ENCODE measurements at places on chromosomes 1 and 21.
A peak's percentile ranks its signal among the peaks of the same experiment; 100 is the strongest.

DNA sequence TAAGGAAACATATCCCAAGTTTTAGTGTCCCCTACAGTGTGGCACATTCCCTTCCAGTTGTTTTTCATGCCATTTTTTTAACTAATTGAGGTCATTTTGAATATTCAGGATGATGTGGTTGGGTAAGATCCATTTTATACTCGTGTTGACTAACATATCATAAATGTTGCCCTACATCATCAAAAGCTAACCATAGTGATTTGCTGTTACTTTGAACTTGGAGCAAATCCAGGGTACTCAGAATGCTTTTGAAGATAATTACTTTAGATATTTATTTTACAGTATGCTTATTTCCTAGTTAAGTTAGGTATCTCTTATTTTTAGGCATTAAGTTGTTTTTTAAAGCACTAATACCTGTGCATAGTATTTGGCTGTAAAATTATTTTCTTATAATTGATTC, 57.8 kb downstream of the DYRK1A start:
- DNase-seq, result no peak

DNA sequence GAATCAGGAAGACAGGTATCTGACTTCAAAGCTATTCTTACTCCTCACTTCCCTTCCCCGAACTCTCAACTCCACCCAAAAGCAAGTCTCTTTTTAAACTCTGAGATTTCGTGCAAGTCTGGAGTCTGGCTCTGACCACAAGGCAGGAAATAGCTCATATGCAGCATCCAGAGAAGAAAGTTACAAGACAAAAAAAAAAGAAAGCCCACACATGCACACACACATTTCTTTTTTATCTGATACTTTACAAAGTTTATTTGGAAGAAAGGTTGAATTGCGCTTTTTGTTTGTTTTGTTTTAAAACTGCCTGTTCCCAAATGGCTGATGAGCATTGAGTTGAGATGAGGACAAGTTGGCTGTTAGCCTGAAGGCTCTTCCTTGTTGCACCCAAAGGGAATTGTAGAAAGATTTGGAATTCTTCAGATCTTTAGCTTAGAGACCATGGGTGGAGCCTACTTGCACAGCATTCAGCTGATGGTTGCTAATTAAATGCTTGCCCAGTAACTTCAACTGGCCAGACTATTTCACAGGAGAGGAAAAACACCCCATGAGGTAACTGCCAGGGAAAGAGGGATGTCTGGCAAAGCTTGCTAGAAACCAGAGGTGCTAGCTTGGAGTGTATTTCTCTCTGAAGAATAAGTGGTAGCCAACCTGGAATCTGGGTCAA, 490.3 kb downstream of the TTLL7 start:
- DNase-seq, result no peak

DNA sequence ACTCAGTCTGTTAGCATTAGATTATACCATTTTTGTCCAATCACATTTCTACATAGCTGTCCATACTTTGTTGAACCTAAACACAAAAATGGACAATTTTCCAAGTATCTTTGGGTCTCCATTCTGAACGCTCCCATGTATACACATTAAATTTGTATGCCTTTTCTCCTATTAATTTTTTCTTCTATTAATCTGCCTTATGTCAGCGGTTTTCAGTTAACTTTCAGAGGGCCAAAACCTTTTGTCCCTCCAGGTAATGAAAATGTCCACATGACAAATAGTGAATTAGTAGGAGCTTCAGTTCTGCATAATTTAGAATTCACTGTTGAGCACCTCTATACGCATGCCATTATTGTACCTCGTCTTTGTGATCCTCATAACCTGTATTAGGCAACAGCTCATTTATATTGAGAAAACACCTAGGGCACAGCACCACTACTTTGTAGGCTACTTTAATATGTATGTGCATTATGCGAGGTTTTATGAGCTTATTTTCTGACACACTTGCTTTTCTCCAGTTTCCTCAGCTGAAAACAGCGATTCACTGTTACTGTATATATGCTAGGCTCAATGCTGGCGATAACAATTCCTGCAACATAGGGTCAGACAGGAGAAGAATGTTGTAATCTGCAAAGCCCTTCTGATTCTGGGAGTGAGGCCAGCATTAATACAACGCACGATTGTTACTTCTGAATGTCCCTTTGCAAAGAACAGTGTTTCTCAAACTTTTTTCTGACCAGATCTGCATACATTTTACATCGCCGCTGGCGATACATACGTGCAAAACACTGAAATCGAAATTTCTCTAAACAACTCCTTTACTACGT, 1.1 kb upstream of the ABCD3 start:
- no peak for DNase-seq

DNA sequence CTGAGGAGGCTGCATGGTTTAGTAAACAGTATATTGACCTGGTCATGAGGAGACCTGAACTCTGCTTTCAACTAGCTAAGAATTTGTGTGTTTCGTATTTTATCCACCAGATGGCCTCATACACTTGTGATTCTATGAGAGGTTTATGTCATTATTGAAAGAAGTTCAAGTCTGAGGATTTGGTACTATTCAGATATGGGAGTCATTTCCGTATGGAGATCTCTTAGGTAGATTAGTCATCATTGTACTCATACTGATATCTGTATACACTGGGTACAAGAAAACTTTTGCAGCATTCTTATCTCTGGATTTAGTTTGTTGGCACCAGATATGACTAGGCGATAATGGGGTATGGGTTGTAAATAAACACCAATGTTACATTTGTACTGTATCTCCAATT, 26.6 kb downstream of the ATF6 start:
- DNase-seq, result peak; percentile 1

DNA sequence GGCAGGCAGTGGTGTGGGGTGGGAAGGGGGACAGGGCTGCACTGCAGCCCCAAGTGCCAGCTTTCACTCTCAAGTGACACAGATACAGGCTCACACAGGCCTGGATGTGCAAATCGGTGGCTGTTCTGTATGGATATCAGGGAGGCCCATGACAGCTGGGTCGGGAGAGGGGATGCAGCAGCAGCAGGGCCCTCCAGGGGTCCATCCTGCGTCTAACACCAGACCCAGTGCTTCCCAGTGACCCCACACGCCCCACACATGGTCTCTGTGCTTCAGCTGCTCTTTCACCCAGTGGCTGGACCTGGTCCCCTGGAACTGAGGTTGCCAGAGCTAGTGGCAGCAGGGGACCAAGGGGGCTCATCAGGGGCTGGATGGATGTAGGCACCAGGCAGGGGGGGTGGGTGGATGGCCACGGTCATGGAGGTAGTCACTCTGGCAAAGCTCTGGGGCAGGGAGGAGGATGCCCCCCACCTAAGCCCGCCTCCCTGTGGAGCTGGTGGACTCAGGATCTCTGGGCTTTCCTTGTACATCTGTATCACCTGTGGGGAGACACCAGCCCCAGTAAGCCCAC, 13.9 kb downstream of the BTBD19 start:
- DNase-seq, result no peak

DNA sequence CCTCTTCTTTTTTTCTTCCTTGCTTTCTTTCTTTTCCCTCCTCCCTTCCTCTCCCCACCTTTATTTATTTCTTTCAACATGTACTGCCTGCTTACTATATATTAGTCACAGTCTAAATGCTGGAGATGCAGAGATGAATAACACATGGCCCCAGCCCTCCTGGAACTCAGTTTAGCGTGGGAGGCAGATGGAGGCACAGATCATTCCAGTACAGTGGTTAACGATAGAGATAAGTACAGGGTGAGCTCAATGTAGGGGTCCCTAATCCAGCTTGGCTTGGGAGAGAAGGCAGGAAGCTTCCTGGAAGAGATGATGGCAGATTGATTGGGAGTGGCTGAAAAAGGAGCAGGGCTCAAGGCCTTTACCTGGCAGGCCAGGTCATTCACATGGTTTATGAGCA, 55.6 kb upstream of the PPP2R5A start:
- no peak for DNase-seq

GRCh38 chr1:11781297-11781696, 19.3 kb downstream of the C1orf167 start:
- DNase-seq, result no peak

DNA sequence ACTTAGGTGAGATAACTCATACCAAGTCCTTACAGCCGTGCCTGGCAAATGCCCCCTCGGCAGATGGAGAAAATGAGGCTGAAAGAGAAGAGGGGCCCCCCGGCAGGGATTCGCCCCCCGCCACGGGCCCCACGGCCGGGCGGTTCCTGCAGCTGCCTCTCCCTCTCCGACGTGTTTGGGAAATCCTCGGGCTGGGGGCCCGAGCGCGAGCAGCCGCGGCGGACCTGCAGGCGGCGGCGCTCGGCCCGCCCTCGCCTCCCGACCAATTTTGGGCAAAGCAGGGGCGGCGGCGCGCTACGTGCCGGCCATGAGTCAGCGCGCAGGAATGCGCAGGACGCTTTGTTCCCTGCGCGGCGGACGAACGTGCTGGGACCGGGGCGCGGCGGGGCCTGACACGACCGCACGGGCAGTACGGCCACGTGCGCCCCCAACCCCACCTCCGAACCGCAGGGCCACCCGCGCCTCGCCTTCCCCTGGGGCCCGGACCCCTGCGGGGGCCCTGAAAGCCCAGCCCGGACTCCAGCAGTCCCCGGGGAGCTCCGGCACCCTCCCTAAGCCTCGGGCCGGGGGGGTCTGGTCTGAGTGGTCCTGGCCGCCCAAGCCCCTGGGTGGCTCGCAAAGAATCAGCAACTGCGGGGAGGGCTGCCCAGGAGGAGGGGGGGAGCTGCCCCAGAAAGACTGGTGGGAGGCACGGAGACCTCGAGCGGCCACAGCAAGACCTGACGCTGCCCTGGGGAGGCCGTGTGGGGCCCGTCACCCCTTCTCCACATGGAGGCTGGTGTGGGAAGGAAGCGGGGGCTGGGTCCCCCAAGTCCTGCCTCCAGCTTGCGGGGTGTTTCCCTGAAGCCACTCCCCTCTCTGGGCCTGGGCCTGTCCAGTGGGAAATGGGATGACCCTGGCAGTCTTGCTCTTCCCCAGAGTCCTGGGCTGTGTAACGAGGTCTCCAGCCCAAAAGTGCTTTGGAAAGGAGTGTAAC, 11.9 kb upstream of the EDN2 start:
- no peak for DNase-seq

All from iPS DF 19.7 (cell line).